NCI-H774 (cell line): ENCODE measurements at places on chromosomes 6 and 20.

- no peak for DNase-seq
Observed at GRCh38 chr6:17892097-17892686, 95.2 kb downstream of the KIF13A start.

- DNase-seq: no peak
Observed at GRCh38 chr6:116055513-116055912, 5.2 kb downstream of the FRK start.

GRCh38 chr6:38283734-38284362 is 355.9 kb downstream of the BTBD9 start:
- no peak for DNase-seq

- DNase-seq: no peak
Observed at GRCh38 chr6:25171301-25171700, 107.9 kb upstream of the CARMIL1 start.

DNA sequence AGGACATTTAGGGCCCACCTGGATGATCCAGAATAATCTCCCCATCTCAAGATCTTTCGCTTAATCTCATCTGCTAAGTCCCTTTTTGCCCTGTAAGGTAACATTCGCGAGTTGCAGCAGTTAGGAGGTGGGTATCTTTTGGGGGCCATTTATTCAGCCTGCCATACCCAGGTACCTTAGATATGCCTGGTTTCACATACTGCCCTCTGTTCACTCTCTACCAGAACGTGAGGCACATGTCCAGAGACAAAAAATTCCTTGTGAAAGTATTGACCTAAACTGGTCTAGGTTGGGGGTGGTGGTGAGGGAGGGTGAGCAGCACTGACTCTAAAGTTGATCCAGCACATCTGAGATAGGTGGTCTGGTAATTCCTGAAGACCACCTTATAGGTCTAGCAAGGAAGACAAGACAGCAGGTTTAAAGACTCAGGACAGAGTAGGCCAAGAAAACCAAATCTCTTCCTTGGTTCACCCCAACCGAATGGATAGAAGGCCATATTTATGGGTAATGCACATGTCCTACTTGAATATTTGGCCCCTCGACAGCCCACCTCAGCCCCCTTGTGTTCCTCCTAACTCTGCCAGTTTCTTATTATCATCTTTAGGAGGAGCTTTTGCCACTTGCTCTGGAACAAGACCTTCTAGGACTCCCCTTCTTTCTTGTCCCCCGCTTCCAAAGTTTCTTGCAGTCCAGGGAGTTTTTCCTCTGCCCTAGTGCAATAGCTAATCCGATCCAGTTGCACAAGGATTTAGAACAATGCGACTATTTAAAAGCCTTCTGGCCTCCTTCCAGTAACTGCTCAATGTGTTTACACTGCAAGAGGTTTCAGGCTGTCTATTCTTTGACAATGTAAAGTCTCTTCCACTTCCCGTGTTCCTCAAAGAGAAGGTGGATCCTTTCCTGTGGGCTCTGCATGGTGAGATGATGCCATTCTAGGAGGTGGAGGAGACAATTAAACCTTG is 213.0 kb upstream of the LAMP5 start:
- peak; percentile 44 for DNase-seq

- peak; percentile 15 for DNase-seq
Observed at GRCh38 chr6:138691595-138692057, 81.9 kb upstream of the CCDC28A start.

DNA sequence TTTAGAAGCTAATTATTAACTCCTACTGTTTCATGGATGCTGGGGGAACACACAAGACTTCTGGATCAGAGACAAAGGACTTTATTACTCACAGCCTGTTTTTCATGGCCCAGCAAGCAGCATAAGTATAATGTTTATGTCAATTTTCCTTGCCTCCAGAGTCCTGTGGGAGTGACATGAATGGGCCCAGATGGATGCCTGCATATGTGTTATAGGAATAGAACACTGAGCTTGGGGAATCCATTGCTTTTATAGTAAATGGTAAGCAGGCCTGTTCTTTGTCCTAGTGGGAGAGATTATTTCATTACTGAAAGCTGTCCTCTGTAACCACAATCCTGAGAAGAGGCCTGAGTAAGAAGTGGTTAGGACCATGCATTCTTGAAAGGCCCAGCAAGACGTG is 25.6 kb downstream of the BLTP3A start:
- no peak for DNase-seq

GRCh38 chr20:20668639-20669038 is 43.8 kb downstream of the RALGAPA2 start:
- no peak for DNase-seq

DNA sequence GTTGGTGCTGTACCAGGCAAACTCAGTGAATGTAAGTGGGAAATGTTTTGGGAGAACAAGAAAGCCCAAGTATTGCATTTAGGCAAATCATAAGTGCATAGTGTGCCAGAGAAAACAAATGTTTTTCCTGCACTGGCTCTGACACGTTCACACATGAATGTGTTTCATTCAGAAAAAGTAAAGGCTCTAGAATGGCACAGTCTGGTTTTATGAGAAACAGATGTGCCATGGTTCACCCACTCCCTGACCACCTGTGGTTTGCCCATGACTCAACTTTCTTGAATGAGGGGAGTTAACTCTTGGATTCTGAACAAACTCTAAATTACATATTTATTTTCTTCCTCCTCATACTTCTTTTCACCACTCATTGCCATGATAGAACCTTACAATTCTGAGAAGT is 126.9 kb downstream of the KCNQ5 start:
- no peak for DNase-seq

DNA sequence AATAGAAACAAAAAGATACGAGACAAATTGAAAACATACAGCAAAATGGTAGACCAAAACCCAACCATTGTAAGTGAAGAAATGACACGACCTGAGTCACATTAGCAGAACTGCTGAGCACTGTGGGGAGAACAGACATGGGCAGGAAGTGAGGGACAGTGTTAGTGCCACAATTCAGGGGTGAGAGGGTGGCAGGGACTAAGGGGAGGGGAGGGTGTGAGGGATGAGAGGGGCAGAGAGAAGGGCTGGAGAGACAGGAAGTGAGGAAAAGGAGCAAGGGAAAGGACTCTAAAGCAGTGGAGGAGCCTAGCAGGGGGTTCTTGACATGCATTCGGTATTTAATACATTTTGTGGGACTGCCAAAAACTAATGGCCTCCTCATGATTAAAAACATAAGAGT is 45.0 kb upstream of the TRIM26 start:
- no peak for DNase-seq

DNA sequence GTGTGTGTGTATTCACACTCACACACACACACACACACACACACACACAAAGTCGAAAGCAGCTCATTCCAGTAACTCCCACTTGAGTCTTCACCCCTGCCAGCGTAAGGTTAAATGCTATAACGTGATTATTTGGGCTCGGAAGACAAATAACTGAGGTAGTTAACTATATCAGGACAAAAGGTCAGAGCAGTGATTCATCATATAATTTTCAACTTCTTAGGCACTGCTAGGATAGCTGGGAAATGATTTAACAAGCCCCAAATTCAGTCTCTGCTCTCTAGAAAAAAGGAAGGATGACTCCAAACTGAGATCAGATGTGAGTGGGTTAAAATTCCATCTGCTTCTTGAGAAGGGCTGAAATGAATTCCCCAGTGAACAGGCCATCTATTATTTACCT is 30.7 kb downstream of the HDGFL1 start:
- no peak for DNase-seq

DNA sequence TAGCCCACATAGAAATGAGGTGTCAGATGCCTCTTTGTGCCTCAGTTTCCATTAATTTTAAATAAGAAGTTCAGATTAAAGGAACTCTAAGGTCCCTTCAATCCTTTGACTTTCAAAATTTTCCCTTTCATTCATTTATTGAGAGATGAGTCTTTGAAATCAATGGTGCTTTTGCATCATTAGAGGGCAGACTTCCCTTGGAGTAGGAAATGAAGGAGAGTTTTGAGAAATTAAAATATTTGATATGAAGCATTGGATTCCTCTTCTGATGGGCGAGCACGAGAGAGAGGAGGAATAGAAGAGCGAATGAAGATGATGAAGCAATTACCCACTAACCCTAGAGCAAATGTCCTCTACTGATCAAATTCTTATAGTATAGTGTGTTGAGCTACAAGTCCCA is 105.7 kb downstream of the EDN1 start:
- DNase-seq: no peak

- DNase-seq: no peak
Observed at GRCh38 chr6:161091151-161091550, 99.6 kb downstream of the MAP3K4 start.

DNA sequence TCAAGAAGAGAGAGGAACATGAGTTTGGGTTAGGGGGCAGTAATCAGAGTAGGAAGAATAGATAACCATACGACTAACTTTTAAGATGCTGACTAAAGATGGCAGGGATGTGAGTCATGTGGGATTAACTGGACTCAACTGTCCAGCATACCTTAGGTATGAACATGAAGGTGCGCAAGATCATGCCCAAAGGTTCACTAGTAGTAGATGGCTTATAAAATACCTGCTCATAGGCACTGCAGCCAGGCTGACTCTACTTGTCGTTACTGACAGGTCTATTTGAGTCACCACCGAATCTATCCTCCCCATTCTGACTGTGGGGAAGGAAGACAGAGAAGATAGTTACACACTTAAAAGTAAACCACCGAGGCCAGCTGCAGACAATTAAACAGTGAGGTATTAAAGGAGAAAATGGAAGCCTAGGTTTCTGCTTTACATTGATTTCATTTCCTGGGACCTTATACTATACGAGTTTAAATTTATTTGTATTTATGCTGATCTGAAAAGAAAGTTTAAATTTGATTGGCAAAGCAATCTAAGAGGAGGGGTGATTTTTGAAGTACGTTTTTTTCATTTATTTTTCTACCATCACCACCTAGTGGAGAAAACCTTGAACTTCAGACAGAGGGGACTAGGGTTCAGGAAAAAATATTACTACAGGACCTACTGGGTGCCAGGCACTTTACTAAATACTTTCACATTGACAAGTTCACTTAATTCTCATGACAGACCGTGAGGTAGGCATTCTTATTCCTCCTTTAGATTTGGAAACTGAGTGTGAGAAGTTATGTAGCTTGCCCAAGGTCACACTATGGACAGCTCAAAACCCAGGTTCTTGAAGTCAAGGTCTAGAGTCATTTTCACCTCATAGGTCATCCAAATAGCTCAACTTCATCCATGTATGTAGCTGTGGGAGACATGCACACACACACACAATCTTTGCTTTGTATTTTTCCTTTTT is 4.0 kb upstream of the WRNIP1 start:
- DNase-seq: no peak

GRCh38 chr6:105177556-105177955 is 2.3 kb downstream of the POPDC3 start:
- DNase-seq: no peak

DNA sequence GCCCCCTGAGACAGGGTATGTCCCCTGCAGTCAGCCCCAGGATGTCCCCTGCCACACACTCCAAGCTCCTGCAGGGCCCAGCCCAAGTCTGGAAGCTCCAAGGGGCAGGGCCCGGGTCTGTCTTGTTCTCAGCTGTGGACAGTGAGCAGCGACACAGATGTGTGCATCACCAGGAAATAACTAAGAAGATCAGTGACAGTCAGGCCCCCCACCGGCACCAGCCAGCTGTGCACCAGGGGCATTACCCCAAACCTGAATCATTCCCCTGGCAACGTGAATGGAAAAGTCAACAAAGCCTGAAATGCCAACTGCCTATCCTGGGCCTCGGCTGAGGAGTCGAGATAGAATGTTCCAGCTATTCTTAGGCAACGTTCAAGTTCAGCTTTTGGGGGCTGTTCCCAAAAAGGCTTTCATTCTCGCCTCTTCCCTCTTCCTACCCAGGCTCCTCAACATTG is 105.0 kb downstream of the PREX1 start:
- DNase-seq: no peak

- DNase-seq: no peak
Observed at GRCh38 chr20:59022754-59023153, 3.5 kb downstream of the TUBB1 start.

DNA sequence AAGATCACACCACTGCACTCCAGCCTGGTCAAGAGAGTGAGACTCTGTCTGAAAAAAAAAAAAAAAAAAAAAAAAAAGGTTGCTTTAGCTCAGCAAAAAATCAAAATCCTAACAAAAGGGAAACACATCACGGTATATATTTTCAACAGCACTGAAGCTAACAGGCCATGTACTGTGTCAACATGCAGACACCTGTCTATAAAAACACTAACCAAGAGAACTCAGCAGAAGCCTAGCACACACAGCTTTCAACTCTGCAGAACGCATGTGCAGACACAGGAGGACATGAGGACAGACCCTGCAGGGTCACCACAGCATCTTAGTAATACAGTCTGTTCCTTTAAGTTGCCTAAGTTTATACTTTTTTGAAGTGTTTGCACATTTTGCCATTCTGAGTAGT is 13.5 kb downstream of the NINL start:
- DNase-seq: peak; percentile 37

DNA sequence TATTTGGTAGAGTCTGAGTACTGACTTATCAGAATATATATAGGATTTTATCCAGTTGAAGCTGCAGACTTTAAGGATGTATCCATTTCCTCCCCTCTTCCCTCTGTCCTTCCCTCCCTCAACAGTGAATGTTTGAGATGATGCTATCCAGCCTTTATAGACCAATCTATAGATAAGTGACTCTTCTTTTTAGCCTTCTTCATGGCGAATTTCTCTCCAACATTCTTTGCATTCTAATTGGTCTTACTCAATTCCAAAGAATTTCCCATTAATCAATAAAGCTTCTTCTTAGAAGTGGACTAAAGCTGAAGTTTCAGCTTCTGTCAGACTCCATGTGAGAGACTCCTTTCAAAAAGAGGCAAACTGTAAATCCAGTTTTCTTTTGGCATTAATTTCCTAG is 99.3 kb downstream of the AIG1 start:
- no peak for DNase-seq

- no peak for DNase-seq
Observed at GRCh38 chr6:71533939-71534379, 245.3 kb downstream of the OGFRL1 start.

GRCh38 chr20:32483351-32484224 is 101.5 kb downstream of the NOL4L start:
- peak; percentile 85 for DNase-seq

DNA sequence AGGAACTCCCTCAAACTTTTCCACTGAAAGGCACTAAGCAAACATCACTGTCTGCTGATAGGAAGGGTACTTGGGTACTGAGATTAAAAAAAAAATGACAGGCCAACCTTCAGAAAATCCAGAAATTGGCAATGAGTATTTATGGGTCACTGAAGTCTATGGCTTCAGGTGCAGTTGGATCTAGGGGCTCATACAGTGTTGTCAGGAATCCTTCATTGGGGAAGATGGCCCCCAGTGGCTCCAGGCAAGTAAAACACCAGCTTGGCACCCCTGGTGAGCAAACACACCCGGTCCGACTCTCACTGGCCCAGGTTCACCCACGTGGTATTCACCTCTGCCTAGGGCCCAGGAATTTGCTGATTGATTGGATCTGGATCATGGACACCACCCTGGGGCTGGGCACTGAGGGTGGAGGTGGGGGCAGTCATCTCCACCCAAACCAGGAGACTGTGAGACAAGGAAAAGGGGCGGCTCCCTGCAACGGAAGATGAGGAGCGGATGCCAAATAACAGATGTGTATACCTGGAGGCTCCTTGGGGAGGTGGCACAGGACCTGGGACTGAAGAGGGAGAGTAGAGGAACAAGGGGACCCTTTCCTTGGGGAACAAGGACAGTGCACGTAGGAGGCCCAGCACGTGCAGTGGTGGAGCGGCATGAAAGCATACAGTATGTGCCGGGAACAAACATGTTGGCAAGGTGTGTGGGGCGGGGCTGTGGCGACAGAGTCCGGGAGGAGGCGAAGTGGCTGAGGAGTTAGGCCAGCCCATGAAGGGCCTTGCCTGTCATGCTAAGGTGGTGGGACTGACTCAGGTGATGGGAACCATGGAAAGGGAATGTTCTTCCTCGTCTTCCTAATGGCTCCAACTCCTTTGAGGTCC is 4.7 kb downstream of the SLC2A10 start:
- no peak for DNase-seq

- no peak for DNase-seq
Observed at GRCh38 chr6:3782876-3783832, 31.6 kb upstream of the PXDC1 start.
